ENCODE measurements at places on chromosomes 12 and 14.

- no peak for DNase-seq
Measured at GRCh38 chr12:16568873-16569272, 37.1 kb downstream of the LMO3 start.

GRCh38 chr14:56334458-56334857 is 216.2 kb downstream of the PELI2 start:
- DNase-seq, result no peak

DNA sequence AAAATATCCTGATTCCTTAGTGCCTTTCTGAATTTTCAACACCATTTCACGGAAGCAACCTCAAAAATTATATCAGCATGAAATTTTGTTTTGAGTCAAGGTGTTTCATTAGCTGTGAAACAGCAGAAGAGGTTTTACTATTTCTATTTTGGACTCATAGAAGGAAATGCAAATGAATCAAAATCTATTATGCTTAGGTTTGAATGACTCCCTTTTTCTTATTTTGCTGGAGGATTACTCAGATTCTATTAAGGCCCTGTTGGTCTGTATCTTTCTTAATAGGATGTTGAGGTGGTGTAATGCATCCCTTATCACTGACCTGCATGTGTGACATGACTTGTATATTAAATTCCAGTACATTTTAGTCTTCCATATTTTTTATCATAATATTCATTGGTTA is 165.8 kb downstream of the TMTC2 start:
- DNase-seq, result no peak

GRCh38 chr12:123045678-123046077 is 65.2 kb downstream of the ARL6IP4 start:
- DNase-seq, result no peak

DNA sequence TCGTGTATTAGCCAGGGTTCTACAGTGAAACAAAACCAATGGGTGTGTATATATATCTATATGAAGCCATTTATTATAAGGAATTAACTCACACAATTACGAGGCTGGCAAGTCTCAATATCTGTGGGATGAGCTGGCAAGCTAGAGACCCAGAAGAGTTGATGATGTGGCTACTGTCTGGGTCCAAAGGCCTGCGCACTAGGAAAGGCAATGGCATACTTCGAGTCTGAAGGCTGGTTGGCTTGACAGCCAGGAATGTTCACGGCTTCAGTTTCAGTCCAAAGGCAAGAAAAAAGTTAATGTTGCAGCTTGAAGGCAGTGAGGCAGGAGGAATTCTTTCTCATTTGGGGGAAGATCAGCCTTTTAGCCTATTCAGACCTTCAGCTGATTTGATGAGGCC is 893.3 kb upstream of the LRFN5 start:
- no peak for DNase-seq

Measured in activated naive CD4-positive, alpha-beta T cell treated with anti-CD3 and anti-CD28 coated beads, Interleukin-2, amount 50 U/mL, for 16 hours (primary cell).